ENCODE measurements at places on chromosomes 7 and 10. TPM values are rescaled to one million over a fixed set of nuclear protein-coding genes. Genes with fewer than 3 reads are reported as not detected.
A peak's percentile ranks its signal among the peaks of the same experiment; 100 is the strongest.

GRCh38 chr10:9745158-9745557 is 1272.5 kb upstream of the CELF2 start:
- H3K4me3 ChIP-seq: no peak overlapping the region
- no peak for DNase-seq
- H3K4me1 ChIP-seq: no peaks in the 10 kb centered on the region
- H3K27ac ChIP-seq: no peak overlapping the region

DNA sequence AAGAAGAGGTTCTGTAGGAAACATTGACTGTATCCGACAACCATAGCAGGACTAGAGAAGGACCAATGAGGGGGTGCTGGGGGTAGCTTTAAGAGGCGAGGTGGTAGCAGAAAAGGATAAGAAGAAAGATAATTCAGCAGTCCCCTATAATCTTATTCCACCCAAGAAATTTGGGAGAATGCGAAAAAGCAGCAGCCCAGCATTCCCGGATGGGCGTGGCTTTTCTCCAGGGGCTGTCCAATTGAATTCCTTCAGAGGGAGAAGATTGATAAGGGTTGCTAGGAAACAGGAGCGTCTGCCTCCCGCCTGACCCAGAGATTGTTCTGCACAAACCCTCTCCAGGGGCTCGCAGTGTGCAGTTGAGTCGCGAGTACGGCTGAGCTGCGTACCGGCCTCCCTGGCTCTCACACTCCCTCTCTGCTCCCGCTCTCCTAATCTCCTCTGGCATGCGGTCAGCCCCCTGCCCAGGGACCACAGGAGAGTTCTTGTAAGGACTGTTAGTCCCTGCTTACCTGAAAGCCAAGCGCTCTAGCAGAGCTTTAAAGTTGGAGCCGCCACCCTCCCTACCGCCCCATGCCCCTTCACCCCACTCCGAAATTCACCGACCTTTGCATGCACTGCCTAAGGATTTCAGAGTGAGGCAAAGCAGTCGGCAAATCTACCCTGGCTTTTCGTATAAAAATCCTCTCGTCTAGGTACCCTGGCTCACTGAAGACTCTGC is at the start of gene GRM3:
TSS of gene GRM3 (plus strand) at position 349 of the 721 bp plus-strand sequence. CDS start 121,237 bp downstream, outside the sequence.
- DNase-seq: peak; percentile 0
- no peaks in the 10 kb centered on the region for H3K36me3 ChIP-seq
- H3K4me1 ChIP-seq: no peaks in the 10 kb centered on the region
- no peaks in the 10 kb centered on the region for H3K27me3 ChIP-seq
- no peak within 1 kb of the TSS for H3K27ac ChIP-seq

DNA sequence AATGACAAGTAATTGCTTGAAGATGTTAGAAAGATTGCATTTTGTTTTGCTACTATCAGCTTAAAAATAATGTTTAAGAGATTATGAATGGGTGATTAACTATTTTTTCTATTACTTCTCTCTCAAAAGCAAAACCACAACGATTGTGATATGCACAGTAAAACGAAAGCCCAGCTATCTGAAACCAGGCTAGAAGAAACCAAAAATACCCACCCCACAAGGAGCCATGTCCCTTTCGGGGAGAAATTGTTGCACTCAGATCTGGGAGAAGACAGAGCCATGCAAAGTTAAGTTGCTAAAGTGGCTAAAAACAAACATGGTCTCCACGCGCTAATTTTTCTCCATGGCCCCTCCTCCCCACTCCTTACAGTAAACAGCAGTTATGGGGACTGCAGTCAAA is 173.6 kb downstream of the RPS24 start:
- H3K36me3 ChIP-seq: no peaks in the 10 kb centered on the region
- H3K27me3 ChIP-seq: no peaks in the 10 kb centered on the region
- no peak for DNase-seq

DNA sequence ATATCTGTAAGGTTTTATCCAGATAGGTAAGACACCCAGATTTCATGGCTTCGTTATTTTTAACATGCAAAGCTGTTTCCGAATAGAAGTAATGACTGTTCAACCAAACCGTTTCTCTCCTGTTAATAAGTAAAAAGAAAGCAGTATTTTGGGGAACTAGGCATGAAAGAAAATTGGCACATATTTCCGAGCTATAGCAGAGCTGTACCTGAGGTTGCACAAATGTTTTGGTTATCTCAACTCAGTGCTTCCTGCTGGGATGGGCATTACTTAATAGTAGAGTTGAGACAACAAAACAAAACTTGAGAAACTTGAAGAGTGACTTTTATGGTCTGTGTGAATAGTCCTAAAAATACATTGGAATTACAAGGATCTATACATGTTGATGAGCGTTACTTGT is 564.3 kb upstream of the SORCS1 start:
- H3K27me3 ChIP-seq: no peaks in the 10 kb centered on the region
- no peaks in the 10 kb centered on the region for H3K36me3 ChIP-seq
- no peak for DNase-seq

GRCh38 chr7:33590916-33591315 is 314.4 kb upstream of the BMPER start:
- H3K36me3 ChIP-seq: no peaks in the 10 kb centered on the region
- no peaks in the 10 kb centered on the region for H3K27me3 ChIP-seq
- H3K27ac ChIP-seq: no peak overlapping the region
- H3K4me3 ChIP-seq: no peak overlapping the region
- H3K4me1 ChIP-seq: peaks cover 3% of the 10 kb centered on the region

DNA sequence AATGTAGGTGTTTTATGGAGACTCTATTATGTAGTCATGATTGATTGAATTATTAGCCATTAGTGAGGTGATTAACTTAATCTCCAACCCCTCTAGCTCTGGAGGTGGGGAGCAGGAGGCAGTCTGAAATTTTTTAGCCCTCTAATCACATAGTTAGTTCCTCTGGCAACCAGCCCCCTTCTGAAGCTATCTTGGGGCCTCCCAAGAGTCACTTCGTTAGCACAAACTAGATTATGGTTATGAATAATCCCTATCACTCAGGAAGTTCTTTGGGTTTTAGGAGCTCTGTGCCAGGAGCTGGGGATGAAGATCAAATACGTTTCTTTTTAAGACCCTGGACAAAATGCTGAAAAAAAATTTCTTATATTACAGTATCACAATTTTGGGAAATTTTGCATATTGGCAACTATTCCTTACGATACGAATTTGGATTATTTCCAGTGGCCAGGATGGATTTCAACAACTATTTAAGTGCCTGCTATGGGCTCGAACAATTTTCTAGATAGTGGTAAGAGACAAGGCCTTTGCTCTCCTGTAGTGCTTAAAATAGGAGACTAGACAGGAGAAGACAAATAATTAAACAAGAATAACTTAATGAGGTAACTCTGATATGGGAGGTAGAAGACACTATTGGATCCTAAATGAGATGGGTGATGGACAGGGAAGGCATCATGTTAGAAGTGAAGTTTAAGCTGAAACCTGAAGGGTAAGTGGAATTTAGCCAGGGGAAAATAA is 52.9 kb downstream of the BTAF1 start:
- no peak for DNase-seq
- no peak overlapping the region for H3K4me3 ChIP-seq
- peaks cover 7% of the 10 kb centered on the region for H3K4me1 ChIP-seq
- no peaks in the 10 kb centered on the region for H3K36me3 ChIP-seq
- H3K27ac ChIP-seq: no peak overlapping the region

- no peak for DNase-seq
- H3K27me3 ChIP-seq: no peaks in the 10 kb centered on the region
- no peak overlapping the region for H3K27ac ChIP-seq
- H3K4me3 ChIP-seq: peak overlapping the region; percentile 32
- H3K4me1 ChIP-seq: peaks cover 2% of the 10 kb centered on the region
- no peaks in the 10 kb centered on the region for H3K36me3 ChIP-seq
Observed at GRCh38 chr10:13528123-13528874, 515 bp downstream of the BEND7 start.

GRCh38 chr10:124340033-124340760 is 78.5 kb downstream of the OAT start:
- no peaks in the 10 kb centered on the region for H3K27me3 ChIP-seq
- H3K4me3 ChIP-seq: no peak overlapping the region
- peak overlapping the region; percentile 66 for H3K27ac ChIP-seq
- H3K4me1 ChIP-seq: peaks cover 4% of the 10 kb centered on the region
- peak; percentile 38 for DNase-seq
- H3K36me3 ChIP-seq: no peaks in the 10 kb centered on the region

DNA sequence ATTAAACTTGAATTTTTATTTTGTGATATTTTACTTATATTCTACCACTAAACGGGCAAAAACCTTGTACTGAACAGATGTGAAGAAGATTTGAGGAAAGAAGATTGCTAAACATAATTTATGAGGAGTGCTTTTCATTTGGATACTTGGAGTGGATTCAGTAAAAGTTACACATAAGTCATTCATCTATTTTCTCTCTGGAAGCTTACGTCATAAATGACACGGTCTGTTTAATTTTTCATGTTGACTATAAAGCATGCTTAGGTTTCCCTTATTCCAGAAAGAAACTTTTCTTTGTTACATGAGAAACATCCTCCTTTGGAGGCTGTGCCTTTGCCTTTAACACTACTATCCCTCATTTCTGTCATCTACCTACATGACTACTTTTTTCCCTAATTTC is 53.9 kb downstream of the TFEC start:
- H3K4me3 ChIP-seq: no peak overlapping the region
- no peak overlapping the region for H3K27ac ChIP-seq
- H3K36me3 ChIP-seq: no peaks in the 10 kb centered on the region
- DNase-seq: peak; percentile 27
- no peaks in the 10 kb centered on the region for H3K27me3 ChIP-seq
- H3K4me1 ChIP-seq: no peaks in the 10 kb centered on the region

- H3K27ac ChIP-seq: no peak overlapping the region
- H3K4me1 ChIP-seq: no peaks in the 10 kb centered on the region
- no peak for DNase-seq
- H3K4me3 ChIP-seq: no peak overlapping the region
- no peaks in the 10 kb centered on the region for H3K36me3 ChIP-seq
- H3K27me3 ChIP-seq: no peaks in the 10 kb centered on the region
Observed at GRCh38 chr7:3589752-3590151, 288.7 kb downstream of the SDK1 start.

GRCh38 chr10:28975891-28976531 is 298.7 kb downstream of the BAMBI start:
- no peaks in the 10 kb centered on the region for H3K4me1 ChIP-seq
- H3K36me3 ChIP-seq: no peaks in the 10 kb centered on the region
- no peak overlapping the region for H3K27ac ChIP-seq
- DNase-seq: no peak

DNA sequence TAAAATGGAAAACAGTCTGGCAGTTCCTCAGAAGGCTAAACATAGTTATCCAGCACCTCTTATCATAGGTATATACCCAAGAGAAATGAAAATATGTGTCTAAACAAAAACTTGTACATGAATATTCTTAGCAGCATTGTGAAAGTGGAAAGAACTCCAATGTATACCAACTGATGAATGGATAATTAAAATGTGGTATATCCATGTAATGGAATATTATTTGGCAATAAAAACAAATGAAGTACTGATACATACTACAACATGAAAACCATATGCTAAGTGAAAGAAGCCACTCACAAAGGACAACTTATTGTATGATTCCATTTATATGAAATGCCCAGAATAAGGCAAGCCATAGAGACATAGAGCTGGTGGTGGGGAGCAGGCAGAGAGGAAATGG is 32.2 kb upstream of the NAMPT start:
- DNase-seq: no peak
- H3K4me3 ChIP-seq: no peak overlapping the region
- H3K4me1 ChIP-seq: no peaks in the 10 kb centered on the region
- H3K36me3 ChIP-seq: no peaks in the 10 kb centered on the region
- no peaks in the 10 kb centered on the region for H3K27me3 ChIP-seq

DNA sequence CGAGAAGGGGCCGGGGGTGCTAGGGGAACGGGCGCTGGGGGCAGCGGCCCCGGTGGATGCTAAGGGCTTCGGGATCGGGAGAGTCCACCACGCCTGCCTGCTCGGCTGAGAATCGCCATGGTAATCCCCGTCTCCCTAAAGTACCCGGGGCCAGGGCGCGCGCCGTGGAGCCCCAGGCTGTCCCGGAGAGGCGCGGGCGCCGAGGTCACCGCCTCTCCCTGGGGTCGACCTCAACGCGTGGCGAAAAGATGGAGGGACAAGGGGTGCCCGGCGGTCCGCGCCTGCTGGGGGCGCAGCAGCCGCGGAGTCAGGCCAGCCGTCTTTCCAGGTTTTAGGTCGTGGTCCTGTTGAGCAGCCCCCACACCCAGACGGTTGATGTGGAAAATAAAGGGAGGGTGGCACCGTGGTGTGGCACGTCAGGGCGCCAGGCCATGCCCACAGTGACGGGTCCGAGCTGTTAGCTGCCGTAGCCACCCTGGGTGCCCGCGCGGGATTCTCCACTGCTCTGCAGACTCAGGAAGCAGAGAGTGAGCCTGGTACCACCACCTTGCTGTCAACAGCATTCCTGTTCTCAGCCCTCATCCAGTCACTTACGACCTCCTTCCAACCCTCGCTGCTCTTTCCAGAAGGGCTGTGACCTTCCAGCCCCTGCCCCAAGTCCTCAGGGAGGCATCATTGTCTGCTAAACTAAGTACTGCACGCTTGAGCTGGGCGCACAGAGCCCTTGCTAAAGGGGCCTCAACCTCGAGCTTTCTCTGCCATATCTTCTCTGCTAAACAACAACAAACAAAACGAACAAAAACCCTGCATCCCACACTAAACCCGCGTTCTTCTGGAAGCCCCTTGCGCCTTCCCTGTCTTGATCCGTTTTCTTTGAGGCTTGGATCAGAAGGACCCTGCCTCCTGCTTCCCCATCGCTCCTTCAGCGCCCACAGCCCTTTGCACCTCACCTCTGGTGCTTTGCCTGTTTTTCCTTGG is 666 bp downstream of the SMKR1 start:
- no peaks in the 10 kb centered on the region for H3K36me3 ChIP-seq
- H3K4me1 ChIP-seq: peaks cover 2% of the 10 kb centered on the region
- no peak overlapping the region for H3K27ac ChIP-seq
- DNase-seq: no peak
- peak overlapping the region; percentile 53 for H3K4me3 ChIP-seq

- no peaks in the 10 kb centered on the region for H3K27me3 ChIP-seq
- no peak overlapping the region for H3K4me3 ChIP-seq
- DNase-seq: no peak
- no peaks in the 10 kb centered on the region for H3K36me3 ChIP-seq
- H3K4me1 ChIP-seq: no peaks in the 10 kb centered on the region
Observed at GRCh38 chr10:106768204-106768603, 396.3 kb downstream of the SORCS1 start.

DNA sequence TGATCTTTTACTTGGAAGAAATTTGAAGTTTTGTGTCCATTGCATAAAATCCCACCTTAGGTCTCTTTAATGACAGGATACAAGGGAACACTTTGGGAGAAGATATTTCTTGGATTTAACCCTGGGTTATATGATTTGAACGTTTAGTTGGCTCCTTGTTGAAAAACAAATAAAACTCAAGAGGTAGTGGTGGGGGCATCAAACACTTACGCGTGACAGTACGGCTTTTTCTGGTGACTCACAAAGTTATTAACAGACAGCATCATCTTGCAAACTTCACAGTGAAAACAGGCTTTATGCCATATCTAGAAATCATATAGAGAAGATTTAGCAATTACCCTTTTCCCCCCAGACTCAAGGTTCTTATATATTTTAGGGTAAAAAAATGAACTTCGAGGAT is 699 bp downstream of the NRAP start:
- no peak for DNase-seq
- peaks cover 6% of the 10 kb centered on the region for H3K4me1 ChIP-seq
- no peak overlapping the region for H3K27ac ChIP-seq
- no peak overlapping the region for H3K4me3 ChIP-seq

- no peak for DNase-seq
- peaks cover 3% of the 10 kb centered on the region for H3K27me3 ChIP-seq
- no peaks in the 10 kb centered on the region for H3K36me3 ChIP-seq
- no peaks in the 10 kb centered on the region for H3K4me1 ChIP-seq
- H3K27ac ChIP-seq: no peak overlapping the region
Observed at GRCh38 chr7:70596598-70596913, 535.4 kb upstream of the GALNT17 start.

HOXA6 gene
- 1.2 TPM for polyA plus RNA-seq

MMP21 gene
- not detected for polyA plus RNA-seq

BMPER gene
- polyA plus RNA-seq: 15.9 TPM

SEMA3D gene
- 4.1 TPM for polyA plus RNA-seq

AKR1C4 gene
- polyA plus RNA-seq: not detected

PTPRZ1 gene
- polyA plus RNA-seq: 0.05 TPM

CHAT gene
- polyA plus RNA-seq: not detected

Measured in fibroblast of lung (primary cell).